Effector CD4-positive, alpha-beta T cell (primary cell): ENCODE measurements at places on chromosomes 11 and 22.
A peak's percentile ranks its signal among the peaks of the same experiment; 100 is the strongest.

GRCh38 chr11:70948855-70949531 lies 303.4 kb downstream of the SHANK2 start:
- DNase-seq = no peak

GRCh38 chr11:47433157-47433556 lies 6.9 kb upstream of the PSMC3 start:
- no peak for DNase-seq

DNA sequence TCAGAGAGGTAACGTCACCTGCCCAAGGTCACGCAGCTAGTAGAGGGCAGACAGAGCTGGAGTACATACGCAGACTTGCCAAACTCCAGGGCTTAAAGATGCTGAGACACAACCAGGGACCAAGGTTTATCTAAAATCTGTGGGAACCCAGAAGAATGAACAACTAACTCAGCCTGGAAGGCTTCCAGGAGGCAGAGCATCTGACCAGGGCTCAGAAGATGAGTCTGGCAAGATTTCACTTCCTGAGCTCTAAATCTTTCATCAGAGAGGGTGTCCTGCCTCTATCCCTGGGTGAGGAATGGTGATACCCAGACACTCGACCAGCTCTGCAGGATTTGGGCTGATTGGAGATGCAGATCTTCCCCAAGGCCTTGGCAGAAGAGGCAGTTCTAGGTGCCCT lies 9.1 kb downstream of the GAL3ST1 start:
- DNase-seq = no peak

DNA sequence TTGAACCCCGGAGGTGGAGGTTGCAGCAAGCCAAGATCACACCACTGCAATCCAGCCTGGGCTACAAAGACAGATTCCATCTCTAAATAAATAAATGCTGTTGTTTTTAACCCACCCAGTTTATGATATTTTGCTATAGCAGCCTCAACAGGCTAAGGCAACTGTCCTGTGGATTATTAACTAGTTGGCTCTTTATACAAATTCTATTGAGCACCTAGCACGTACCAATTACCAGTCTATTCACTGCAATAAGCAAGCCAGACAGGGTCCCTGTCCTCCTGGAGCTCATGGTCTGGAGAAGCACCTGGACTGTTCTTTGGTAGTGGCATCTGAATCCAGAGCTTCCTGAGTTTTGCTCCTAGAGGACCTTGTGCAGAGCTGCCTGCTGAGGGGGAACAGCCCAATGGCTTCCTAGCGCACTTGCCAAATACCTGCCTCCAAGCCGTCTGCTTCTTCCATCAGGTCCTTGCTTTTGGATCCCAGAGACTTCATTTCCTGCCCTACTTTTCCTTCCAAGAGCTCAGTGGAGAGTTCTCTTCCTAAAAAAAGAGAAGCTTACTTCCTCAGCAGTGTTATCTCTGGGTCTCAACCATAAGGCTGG lies 49.9 kb upstream of the MICAL2 start:
- no peak for DNase-seq

- no peak for DNase-seq
Observed at GRCh38 chr22:24145446-24146193, 35.7 kb upstream of the SUSD2 start.

- peak; percentile 14 for DNase-seq
Observed at GRCh38 chr11:76670485-76671236, at the start of gene LRRC32. Gene LRRC32, minus strand, starts transcription at chr11:76670747. Its CDS starts 4,793 bp downstream, at chr11:76665954.

DNA sequence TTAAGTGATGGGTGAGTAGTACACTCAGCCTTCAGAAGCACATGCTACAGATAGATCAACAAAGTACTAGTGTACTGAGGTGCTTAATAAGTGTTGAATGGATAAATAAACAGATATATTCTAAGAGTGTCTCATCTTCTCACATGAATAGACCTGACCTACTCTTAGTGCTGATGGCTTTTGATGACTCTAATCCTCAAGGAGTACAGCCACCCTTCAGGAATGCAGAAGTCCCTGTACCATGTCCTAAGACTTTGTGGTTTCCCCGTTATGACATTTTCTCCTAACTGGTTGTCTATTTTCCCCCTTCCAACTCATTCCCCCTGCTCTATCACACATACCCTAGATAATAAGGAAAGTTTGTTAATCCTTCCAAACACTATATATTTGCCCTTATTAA lies 61.6 kb downstream of the C11orf65 start:
- DNase-seq = no peak

- DNase-seq = no peak
Observed at GRCh38 chr11:57815476-57815875, 53.9 kb downstream of the CTNND1 start.

DNA sequence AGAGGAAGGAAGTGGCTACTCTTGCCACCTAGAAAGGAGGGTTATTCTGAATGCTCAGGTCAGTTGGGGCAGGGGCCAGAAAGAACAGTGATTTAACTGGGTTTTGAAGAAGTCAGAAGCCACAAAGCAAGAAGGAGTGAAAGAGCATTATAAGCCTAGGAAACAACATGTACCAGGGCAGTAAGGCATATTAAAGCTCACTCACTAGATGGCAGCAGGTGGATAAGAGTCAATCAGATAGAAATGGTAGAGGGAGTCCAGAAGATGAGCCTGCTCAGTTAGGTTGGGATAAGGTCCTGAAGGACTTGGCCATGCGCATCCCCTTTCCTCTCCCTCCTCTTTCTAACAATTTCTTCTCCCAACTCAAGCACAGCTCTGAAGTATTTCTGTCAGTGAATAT lies 22.0 kb upstream of the PATE1 start:
- DNase-seq = no peak

- no peak for DNase-seq
Observed at GRCh38 chr22:43502306-43502874, 90.6 kb downstream of the MPPED1 start.

DNA sequence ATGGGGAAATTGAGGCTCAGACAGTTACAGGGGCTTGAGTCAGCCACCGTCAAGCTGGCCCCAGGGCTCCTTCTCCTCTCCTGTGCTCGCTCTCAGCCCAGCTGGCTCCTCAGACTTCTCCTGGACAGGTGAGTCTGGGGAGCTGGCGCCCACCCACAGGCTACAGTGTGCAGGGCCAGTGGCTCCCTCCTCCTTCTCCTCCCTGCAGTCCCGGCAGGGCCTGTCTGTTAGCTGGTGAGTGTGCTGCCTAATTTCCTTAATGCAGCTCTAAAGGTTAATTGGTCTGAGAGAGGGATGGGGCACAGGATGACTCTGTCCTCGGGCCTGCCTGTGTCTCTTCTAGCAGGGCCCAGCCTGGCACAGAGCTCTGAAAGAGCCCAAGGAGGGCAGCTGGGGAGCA lies 31.7 kb downstream of the LMO1 start:
- DNase-seq = no peak

DNA sequence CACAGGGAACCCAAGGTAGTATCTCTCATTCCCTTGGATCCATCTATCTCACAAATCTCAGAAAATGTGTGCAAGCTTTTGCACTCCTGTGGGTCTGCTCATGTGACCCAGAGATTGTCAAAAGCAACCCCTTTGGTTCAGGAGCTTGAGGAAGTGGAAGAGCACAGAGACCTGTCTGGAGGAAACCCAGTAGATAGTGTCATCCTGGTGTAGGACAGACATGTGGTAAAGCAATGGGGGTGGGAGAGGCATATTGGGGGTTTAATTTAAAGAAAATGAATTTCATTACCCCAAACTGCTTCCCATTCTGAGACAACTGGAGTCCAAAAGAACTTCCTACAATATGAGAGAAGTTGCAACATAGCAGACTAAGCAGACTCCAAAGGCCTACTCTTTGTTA lies 5.8 kb upstream of the MS4A14 start:
- no peak for DNase-seq

DNA sequence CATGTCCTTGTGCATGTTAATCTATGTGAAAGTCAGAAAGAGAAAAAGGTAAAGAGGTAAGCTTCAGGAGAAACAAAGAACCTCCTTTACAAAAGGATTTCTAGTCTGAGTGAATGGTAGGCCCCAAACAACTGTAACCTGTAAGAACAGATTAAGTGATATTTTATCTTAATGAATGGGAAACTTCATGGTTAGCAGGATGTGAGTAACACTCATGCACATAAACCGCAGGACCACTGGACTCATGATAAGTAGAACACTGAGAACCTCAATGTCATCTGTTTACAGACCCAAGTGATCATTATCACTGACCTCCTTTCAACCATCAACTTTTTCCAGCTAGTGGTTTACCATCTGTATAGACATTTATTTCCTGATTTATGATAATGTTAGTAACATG lies 19.9 kb downstream of the OR8G5 start:
- DNase-seq = no peak

- no peak for DNase-seq
Observed at GRCh38 chr11:3736816-3737215, 60.5 kb downstream of the NUP98 start.

DNA sequence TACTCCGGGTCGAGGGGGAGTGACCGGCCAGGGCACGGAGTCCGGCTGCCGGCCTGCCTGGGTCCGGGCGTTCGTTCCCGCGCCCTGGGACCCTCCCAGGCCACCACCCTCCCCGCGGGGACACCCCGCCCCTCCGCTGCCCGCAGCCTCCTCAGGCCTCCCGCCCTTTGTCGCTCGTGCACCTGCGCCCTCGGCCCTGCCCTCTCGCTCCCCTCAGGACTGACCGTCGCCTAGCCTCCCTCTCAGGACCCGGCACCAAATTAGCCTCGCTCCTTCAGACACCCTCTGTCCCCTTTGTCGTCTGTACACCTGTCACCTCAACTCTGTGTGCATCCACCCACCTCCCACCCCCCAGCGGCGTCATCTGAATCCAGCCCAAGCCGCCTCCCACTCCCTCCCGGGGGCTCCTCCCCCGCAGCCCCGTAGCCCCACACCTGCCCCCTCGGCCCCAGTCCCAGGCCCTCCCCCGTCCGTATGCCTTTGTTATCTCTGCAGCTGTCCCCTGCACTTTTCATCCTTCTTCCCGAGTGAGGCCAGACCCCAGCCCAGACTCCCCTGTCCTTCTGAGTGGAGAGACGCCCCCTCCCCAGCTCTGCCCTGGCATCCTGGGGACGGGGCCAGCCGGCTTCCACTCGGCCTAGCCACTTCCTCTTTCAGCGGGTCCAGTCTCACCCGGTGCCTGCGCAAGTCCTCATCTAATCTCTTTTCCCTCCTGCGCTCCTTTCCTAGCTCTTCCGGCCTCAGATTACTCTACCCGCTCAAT lies 643 bp downstream of the TIGD3 start:
- DNase-seq = peak; percentile 64

DNA sequence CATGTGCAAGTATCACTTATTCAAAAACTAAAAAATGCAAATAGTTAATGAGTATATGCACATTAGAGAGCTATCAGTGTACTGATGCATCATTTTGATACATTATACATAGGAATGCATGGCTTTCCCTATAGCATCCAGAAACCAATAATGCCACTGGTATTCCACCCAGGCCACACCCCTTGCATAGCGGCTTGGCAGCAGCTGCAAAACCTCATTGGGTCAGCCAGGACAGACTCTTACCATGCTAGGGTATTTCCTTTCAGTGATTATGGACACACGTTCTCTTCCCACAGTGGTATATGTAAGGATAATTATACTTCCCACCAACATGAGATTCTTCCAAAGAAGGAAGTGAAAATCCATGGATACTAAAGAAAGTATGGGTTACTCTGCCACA lies 145.9 kb upstream of the PITPNB start:
- no peak for DNase-seq

DNA sequence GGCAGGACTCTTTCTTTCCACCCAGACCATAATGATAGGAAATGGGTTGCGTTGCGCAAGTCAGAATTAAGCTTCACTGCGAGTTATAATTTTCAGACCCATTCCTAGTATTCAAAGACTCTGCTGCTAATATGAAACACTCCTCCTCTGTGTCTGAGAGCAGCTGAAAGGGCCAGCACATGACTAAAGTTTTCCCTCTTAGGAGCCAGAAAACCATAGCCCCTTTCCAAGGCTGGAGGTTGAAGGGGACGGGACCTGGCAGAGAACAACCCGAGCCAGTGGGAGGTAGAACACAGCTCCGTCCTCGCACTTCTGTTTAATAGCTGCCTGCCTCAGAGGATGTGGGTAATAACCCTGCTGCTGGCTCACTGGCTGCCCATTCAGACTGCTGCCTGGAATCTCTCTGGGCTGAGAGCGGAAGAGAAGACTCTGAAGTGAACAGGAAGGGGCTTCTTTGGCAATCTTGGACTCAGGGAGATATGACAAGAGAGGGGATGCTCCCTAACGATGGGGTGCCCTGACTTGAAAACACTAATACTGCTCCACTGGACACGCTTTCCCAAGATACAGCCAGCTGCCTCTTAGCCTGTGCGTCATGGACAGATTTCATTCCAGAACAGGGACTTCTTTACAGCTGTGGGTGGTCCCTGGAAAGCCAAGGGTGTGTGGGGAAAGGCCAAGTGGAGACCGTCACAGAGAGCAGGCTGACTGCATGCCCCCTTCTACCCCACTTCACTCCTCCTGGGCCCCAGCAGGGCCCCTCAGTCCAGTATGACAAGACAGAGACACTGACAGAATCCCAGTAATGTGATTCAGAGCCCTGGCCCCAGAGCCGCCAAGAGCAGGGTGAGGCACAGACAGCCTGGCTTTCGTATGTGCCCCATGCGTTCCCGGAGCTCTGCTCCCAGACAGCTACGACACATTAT lies 156.9 kb downstream of the FEZ1 start:
- DNase-seq = no peak

DNA sequence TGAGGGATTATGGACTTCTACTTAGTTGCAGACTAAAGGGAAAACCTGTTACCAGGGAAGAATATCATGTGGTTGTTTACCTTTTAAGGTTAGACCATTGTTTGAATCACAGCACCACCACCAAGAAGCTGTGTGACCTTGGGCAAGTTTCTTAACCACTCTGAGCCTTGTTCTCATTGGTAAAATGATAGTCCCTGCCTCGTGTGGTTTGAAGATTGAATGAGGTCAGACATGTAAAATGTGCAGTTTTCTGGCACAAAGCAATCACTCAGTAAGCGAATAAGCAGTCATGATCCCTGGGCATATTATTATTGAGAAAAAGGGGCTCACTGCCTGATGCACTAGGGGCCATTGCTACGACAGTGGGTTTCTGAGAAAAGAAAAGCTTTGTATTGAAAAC lies 28.3 kb downstream of the MOV10L1 start:
- DNase-seq = no peak

DNA sequence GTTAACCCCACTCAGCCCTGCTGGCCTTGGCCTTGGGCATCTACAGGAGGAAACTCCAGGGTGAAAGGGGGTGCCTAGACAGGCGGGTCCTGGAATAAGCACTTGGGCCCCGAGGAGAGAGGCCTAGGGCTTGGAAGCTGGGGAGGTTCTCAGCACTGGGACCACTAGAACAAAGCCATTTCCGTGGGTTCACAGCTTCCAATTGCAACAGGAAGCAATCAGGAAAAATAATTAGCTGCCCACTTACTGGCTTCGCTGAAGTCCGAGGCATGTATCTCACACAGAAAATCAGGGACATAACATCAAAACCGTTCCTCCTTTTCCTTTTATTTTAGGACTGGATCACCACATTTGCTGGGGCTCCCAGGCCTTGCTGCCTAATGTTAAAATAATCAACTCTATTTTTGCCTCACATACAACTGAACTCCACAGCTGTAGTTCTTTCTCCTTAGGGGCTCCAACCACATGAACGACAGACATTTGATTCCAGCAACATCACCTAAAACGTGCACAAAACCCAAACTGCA lies 161.1 kb upstream of the GRK3 start:
- no peak for DNase-seq

GRCh38 chr11:9206496-9206895 lies 58.7 kb downstream of the DENND5A start:
- no peak for DNase-seq

GRCh38 chr11:126434950-126435335 lies 79.5 kb downstream of the ST3GAL4 start:
- no peak for DNase-seq
